ENCODE measurements at places on chromosomes 16 and 17. TPM values are rescaled to one million over a fixed set of nuclear protein-coding genes. Genes with fewer than 3 reads are reported as not detected.

Gene CRISPLD2
- polyA plus RNA-seq: 4.8 TPM

Gene TANGO6
- 4.5 TPM for polyA plus RNA-seq

DNA sequence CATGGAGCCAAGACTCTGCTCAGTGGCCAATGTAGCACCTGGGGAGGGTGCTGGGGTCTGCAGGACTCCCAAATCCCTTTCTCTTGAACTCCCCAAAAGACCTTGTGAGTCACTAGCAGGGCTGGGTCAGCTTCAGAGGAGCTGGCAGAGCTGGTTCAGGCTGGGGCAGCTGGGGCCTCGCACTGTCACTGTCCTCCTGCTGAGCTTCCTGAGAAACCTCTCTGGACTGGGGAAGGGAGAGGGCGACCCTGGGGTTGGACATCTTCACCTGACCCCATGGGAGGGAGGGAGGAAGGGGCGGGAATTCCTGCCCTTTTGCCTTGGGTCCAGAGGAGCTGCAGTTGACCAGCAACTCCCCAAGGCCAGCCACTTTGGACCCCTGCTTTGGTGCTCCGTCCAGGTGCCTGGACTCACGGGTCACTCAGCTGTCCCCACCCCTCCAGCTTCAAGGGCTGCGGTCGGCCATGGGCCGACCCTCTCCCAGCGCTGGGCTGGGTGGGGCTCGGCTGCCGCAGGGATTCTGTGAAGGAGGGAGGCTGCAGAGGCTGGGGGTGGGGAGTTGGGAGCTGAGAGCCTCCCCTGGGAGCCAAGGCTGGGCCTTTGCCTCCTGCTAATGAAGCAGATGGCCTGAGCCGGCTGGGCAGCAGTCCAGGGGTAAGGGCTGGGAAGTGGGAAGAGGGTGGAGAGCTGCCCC lies 9.2 kb downstream of the FMNL1 start:
- no peak for DNase-seq

Gene MPP2
- 2.7 TPM for polyA plus RNA-seq

Gene TVP23A
- not detected for polyA plus RNA-seq

Gene TSNAXIP1
- 2.8 TPM for polyA plus RNA-seq

- DNase-seq: no peak
Observed at GRCh38 chr16:73384506-73385089, 336.7 kb upstream of the ZFHX3 start.

Gene SHBG
- polyA plus RNA-seq: 4.6 TPM

Gene TPSD1
- polyA plus RNA-seq: not detected

DNA sequence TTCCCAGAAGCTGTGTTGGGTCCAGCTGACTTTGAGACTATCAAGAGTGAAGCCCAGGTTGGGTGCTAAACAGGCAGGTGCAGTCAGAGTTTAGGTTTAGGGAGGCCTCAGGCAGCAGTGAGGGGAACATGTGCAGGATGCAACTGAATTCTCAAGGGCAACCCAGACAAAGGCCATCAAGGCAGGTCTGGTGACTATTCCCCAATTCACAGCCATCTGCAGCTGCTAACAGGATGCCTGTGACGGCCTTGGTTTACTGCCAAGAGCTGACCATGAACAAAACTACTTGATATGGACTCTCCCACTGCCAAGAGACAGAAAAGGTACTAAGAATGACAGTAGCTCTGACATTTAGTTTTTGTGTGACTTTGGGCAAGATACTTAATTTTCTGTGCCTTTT lies 45.2 kb upstream of the BCAR1 start:
- DNase-seq: no peak

DNA sequence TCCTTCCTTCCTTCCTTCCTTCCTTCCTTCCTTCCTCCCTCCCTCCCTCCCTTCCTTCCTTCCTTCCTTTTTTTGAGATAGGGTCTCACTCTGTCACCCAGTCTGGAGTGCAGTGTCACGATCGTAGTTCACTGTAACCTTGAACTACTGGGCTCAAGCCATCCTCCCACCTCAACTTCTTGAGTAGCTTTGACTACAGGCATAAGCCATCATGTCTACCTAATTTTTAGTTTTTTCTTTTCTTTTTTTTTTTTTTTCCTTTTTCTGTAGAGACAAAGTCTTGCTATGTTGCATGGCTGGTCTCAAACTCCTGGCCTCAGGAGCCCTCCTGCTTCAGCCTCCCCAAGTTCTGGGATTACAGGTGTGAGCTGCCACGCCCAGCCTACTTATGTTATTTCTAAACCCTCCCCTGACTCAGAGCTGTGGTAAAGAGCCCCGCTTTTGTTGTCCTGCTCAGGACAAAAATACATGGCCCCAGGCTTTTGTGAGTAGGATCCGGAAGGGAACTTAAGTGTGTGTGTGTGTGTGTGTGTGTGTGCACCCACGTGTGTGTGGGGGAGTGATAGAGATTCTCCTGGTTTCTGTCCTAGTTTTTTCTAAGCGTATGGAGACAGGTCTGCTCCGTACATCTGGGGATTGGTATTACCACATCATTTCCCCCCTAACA lies 67.1 kb downstream of the PRKCB start:
- no peak for DNase-seq

Gene TAT
- polyA plus RNA-seq: not detected

DNA sequence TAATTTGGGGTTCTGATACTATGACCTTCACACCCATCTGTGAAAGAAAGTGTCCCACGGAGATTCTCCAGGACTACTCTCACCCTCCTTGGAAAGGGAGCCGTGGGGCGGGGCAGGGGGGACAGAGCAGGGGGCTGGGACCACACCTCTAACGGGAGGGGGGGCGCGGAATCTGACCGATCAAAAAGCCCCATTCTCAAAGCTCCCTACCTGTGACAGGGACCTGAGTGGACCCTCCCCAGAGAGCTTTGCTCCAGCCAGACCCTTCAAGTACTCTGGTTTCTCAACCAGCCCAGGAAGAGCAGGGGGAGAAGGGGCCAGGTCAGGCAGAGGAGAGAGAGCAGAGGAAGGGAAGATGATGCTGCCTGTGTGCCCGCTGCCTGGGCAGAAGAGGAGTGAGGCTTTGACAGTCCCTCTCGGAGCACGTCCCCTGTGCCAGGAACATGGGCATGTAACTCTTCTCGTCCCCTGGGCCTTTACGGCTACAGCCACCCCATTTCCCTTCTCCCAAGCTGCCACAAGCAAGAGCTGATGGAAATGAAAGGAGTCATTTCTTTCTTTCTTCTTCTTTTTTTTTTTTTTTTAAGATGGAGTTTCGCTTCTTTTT lies 682 bp downstream of the XAF1 start:
- DNase-seq: no peak

GRCh38 chr16:8644211-8645140 lies 23.0 kb downstream of the METTL22 start:
- no peak for DNase-seq

Gene HOXB6
- polyA plus RNA-seq: 44.0 TPM

Gene SLFN14
- polyA plus RNA-seq: not detected

DNA sequence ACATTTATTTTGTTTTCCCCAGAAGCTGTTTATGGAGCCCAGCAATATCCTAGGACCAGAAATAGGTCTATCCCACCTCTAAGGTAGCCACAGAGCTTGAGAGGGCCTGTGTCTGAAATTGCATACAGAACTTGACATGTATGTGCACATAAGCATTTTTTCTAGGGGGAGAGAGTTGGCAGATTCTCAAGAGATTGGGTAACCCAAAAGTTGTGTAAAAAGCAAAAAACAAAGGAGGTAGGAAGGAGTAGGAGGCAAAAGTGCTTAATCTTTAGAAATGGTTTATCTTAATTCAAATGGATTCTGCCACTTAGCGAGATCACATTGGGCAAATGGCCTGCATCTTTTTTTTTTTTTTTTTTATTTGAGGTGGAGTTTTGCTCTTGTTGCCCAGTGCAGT lies 3.5 kb downstream of the PLK1 start:
- DNase-seq: no peak

DNA sequence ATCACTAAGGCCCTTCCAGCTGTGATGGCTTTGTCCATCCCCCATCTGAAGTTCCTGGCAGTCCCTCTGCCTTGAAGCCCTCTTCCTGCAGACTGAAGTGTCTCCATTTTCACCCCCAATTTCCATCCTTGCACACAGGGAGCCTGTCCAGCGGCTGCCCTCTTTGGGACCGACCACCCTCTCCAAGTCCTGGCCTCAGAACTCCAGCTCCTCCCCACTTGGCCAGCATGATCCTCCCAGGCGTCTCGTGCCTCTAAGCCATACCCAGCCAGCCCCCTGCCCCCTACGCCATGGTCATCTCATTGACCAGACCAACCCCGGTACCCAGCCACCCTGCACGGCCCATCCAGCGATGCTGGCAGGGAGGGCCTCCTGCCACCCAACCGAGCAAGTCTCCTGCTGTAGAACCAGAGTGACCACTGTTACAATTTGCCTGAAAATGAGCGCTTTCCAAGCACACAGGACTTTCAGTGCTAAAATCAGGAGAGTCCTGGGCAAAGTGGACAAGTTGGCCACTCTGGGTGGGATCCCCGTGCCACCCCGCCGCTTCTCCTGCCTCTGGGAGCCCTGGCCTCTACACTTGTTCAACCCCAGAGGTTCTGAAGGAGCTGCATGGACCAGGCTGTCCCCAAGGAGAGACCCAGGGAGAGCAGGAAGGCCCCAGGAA lies 362.0 kb downstream of the SEC14L1 start:
- DNase-seq: peak; percentile 28

Data from kidney (tissue), 22 donors.